ENCODE measurements at places on chromosomes 2 and 18.
A peak's percentile ranks its signal among the peaks of the same experiment; 100 is the strongest.

DNA sequence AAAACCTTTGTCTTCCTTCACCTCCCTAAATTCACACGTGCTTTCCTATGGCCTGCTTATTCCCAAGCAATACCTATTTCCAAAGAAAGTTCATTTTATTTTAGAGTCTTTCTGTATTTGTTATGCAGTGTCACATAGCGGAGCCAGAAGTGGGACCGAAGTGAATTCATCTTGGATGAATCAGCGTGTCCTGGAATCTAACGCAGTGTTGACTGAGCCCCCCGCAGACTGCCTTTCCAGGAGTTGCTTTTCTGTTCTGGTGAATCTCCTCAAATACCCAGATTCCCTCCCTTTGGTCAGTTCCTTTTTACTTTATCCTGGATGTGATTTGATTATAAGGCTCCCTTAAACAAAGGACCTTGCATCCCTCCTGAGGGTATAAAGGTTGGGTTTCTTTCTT is 10.8 kb downstream of the ALPP start:
- no peak for DNase-seq

GRCh38 chr2:217816396-217816869 is 186.4 kb downstream of the TNS1 start:
- peak; percentile 81 for DNase-seq

GRCh38 chr2:47067788-47068407 is 87.2 kb downstream of the STPG4 start:
- DNase-seq, result no peak

- DNase-seq, result no peak
Observed at GRCh38 chr2:219335373-219335786, 2.8 kb upstream of the RESP18 start.

DNA sequence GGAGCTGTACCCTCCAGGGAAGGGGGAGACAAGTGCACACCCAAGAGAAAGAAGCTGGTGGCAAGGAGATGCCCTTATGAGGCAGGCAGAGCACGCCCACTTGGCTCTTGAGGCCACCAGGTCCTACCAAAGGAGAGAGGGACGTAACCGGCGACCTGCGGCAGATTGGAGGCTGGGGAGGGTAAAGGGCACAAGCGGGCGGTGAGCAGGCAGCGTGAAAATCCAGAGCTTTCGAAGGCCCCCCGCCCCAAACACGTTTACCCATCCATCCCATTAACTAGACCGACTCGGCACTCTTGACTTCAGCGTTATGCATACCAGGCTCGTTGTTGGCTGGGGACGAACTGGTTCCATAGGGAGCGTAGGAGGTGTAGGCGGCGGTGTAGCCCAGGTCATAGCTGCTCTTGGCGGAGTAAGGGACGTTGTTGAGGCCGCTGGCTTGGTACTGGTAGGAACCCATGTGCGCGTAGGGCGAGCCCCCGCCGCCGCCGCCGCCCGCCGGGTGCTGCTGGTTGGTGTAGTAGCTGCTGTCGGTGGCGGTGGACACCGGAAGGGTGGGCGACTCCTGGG is 794 bp downstream of the DLX2 start:
- DNase-seq, result no peak

- no peak for DNase-seq
Observed at GRCh38 chr2:129709956-129710598, 269.4 kb upstream of the RAB6C start.

DNA sequence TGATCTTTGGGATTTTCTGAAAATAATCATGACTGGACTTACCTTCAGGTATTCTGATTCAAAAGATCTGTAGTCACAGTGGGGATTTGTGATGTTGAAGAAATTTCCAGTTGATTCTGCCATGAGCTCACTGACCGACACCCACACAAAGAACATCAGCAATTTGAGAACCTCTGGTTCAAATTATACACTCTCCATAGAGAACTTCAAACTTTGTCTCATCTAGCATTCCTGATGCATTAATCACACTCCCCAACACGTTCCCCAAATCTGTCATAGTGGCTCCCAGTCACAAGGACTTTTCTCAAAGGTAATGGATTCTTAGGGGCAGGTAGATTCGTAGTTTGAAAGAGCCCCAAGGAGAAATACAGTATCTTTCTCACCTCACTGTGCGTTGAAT is 584.3 kb downstream of the FBXO15 start:
- no peak for DNase-seq

DNA sequence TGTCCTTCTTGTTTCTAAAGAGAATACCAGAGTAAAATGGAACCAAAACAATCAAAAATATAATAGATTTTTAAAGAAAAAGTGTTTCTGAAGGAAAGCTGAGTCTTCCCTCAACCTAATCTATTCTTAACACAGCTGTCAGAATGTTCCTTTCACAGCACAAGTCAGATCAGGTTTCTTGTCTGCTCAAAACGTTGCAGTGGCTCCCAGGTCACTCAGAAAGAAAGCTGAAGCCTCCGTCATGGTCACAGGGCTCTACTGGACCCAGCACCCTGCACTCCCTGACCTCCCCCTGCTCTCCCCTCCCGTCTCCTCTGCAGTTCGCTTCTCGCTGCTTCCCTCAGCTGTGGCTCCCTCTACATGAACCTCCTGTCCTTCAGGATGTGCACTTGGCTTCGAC is 90.7 kb upstream of the PTPRM start:
- no peak for DNase-seq

DNA sequence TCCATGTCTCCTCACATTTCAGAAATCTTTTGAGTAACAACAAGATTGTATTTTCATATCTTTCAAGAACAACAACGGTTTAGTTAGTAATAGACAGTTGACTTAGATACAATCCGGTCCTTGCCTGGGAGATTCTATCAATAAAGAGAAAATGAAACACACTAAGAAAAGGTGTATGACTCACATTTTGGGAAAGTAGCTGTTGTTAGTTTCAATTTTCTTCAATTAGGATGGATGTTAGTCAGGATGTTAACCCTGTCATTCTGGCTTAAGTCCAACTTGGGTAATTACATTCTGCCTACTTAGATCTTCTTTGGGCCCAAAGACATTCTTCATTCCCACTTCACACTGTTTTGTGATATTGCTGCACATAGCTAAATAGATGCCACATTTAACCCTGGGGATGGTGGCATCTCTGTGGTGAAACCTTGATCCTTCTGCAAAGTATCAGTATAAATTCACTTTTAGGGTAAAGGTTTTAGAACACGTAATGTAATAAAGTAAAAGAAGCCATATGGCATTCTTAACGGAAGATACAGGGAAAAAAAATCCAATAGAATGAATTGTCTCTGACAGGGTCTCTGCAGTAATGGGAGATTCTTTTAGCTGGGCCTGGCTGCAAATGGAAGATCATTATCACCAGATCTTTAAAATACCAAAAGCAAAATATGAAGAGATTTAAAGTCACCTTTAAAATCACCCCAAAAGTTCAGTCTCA is 365.5 kb downstream of the FIGN start:
- no peak for DNase-seq

DNA sequence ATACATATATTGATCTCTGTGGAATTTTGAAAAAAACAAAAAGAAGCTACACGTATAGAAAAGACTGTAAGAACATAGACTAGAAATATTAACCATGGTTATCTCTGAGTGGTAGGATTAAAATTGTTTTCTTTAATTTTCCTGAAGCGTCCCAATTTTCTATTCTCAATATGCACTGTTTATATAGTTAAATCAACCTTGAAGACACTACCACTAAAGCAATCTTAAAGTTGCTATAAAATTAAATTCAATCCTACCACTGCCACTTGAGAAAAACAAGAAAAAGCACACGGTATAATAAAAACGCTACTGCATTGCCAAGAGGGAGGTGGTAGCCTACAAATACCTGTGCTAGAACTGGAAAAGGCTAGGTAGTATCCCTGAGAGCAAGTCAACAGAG is 47.2 kb downstream of the TRIP12 start:
- no peak for DNase-seq

DNA sequence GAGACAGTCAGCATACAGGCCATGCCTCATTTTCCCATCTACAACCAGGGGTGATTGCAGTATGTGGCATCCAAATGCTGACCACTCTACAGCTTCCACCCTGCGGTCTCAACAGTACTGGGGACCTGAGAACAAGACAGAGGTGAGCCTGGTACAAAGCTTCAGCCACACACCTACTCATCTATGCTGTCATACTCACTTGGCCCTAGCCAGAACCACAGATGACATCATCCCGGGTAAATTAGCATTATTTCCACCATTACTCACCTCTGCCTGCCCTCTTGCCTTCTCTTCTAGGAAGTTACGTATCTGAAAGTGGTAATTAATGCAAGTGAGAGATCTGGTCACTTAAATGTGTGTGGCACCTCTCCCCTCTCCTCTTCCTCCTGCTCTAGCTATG is 208.2 kb upstream of the ARL4C start:
- DNase-seq, result no peak

DNA sequence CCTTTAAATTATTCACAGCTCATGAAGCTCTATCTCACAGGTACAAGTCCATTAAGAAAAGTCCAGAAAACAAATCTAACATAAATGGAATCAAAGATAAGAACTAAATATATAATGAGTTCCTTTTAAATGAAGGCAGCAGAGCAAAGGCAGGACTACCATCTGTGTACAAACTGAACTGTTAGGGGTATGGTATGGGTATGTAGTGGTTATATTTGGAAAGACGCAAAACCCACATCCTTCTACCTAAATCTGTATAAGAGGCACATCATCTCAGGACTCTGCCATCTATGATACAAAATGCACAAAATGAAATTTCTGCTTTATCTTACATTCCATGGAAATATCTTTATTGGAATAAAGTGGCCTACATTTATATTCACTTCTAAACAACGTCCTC is 59.9 kb downstream of the PDE11A start:
- no peak for DNase-seq

GRCh38 chr2:51619961-51620360 is 588.0 kb upstream of the NRXN1 start:
- no peak for DNase-seq

DNA sequence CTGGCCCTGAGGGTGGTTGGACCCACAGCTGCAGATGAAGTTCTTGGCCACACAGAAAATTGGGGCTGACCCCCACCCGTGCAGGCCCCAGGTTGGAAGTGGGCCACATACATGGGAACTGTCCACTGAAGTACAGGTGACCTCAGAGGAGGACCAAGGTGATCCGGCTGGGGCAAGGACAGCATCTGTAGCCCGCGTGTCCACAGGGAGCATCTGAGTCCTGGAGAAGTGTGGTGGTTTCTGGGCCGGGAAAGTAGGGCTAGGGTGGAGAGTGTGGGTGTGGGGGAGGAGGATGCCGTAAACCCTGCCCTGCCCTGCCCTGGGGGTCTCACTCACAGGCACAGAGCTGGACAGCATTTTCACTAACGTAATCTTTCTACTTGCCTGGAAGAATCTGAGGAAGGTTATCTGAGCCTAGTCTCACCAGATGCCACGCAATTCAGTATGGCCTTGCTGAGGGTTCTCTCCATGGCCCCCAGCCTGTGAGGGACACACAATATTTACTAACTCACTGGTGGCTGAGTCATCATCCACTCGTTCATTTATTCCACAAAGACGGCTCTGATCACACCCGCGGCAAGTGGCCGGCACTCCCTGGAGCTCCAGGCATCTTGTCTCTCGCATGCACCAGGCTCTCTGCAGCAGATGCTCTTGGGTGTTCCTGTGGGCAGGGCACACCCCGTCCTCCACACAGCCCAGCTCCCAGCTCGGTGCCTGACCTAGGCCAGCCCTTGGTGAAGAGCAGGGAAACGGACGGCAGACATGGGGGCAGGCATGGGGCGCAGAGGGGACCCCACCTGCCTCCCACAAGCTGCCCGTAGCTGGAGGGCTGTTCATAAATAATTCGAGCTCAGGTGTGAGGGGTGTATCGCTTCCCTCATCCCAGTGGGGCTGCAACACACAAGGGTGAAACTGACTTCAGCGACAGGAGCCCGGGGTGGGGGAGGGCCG is 51.2 kb downstream of the INHBB start:
- peak; percentile 59 for DNase-seq

- DNase-seq, result no peak
Observed at GRCh38 chr2:238884812-238885408, 37.0 kb downstream of the TWIST2 start.

GRCh38 chr2:62302631-62303435 is 106.9 kb downstream of the B3GNT2 start:
- no peak for DNase-seq

GRCh38 chr2:113174376-113174750 is 592 bp downstream of the PSD4 start:
- peak; percentile 40 for DNase-seq

DNA sequence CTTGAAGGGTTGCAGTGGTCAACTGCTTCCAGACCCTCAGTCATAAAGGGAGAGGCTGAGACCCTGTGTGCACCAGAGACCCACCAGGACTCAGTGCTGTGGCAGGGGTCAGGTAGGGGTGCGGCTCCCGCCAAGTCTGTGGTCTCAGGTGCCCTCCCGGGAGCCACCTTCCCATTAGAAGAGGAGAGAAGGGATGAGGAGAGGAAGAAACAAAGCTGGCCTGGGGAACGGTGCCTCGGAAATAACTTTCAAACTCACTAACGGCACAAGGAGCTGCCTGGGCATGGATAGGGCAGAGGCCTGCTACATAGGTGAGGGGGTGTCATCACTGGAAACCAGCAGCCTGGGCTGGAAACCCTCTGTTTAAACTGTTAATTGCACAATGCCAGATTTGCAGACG is 84.9 kb downstream of the TPO start:
- DNase-seq, result no peak

GRCh38 chr18:48106976-48107781 is 176.7 kb upstream of the SMAD2 start:
- DNase-seq, result no peak

GRCh38 chr2:45636008-45636407 is 15.5 kb upstream of the PRKCE start:
- DNase-seq, result no peak

- no peak for DNase-seq
Observed at GRCh38 chr2:28185153-28185552, 207.5 kb upstream of the FOSL2 start.

GRCh38 chr18:34789768-34790344 is 79.8 kb downstream of the DTNA start:
- no peak for DNase-seq

DNA sequence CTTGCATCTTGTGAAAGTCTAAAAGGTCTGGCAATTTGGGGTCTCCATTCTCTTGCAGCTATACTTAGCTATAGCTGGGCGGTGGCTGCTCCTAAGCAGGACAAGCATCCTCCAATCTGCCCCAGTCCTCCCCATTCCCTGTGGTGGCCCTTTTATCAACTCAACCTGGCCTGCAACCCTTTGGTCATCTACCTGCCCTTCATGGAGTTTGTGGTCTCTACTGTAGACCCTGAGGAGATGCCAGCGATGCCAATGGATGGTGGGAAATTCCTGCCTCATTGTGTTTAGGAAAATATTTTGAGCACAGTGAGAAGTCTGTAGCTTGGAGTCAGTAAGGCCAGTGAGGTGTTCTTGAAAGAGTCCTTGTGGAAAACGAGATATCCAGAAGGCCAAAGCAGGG is 143.4 kb downstream of the CAPN13 start:
- no peak for DNase-seq
